ENCODE measurements at places on chromosomes 12 and 14. TPM values are rescaled to one million over a fixed set of nuclear protein-coding genes. Genes with fewer than 3 reads are reported as not detected.

TCL1A gene
- total RNA-seq: not detected

REP15 gene
- 4.5 TPM for total RNA-seq

SERPINA3 gene
- 36.4 TPM for total RNA-seq

INHBE gene
- not detected for total RNA-seq

TRIM9 gene
- 0.32 TPM for total RNA-seq

EFS gene
- total RNA-seq: 10.4 TPM

KANSL2 gene
- total RNA-seq: 24.7 TPM

SLC8A3 gene
- total RNA-seq: 1.8 TPM

SYNDIG1L gene
- 2.9 TPM for total RNA-seq

All from upper lobe of right lung (tissue), 1 donor.